Stimulated activated CD8-positive, alpha-beta memory T cell treated with anti-CD3 and anti-CD28 coated beads, Interleukin-7, amount 100 ng/mL, for 4 hours (primary cell): ENCODE measurements at places on chromosomes 13 and 19.

DNA sequence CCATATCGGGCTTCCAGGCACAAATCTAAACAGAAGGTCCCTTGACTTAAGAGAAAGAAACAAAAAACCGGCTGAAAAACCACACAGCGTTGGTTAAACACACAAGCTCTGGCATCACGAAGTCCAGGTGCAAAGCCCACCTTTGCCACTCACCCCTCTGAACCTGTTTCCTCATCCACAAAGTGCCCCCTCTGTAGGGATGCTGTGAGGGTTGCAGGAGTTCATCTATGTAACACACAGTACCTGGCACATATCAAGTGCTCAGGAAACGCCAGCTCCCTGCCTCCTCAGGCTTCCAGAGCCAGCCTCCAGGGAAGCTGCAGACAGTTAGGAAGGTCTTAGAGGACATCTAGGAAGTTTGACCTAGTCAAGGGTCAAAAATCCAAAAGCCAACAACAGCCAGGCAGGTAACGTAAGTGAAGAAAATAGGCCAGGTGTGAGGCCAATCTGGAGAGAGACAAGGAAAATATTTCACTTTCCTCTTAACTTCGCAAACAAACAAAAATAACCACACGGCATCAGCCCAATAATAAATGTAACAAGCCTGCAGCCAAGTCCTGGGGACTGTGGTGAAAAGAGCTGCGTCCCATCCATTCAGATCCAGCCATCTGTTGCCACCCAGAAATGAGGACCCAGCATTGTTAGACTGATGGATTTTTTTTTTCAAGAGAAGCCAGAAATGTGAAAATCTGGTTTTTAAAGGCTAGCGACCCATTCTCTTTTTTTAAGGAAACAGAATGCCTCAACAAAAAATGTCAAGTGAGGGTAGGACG is 10.0 kb downstream of the KDELR1 start:
- no peak for DNase-seq

DNA sequence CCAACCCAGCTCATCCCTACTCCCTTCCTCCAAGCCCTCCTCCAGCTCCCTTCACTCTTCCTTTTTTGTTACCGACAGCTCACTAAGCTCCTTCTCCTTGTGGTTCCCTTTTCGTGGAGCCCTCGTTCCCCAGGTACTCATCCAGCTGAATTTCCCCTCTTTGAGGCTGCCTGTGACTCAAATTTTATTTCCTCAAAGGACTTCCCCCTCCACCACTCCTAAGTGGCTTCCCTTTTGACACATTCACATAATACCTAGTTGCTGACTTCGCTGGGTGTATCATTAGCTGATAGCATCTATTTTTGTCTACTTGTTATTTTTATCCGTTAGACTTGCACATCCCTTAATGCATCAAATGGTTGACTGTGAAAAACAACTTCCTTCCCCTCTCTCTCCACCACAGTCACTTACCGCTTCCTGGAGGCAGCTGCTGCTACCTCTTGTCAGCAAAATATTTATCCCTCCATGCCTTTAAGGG is 14.5 kb downstream of the FFAR2 start:
- peak; percentile 42 for DNase-seq

DNA sequence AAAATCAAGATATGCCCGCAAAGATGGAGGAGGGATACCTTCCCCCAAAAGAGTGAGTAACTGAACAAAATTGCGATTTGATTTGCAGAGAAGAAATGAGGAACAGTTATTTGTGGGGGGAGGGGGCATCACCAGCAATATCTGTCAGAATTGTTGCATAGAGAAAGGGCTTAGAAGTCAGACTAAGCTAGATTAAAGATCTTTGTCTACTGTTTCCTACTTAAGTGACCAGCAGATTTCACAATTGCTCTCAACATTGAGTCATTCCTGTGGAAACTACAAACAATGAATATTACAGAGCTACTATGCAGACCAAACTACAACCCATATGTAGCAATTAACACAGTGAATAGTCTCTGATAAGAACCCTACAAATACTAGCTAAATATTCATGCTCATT is 27.4 kb downstream of the FPR3 start:
- DNase-seq: no peak

DNA sequence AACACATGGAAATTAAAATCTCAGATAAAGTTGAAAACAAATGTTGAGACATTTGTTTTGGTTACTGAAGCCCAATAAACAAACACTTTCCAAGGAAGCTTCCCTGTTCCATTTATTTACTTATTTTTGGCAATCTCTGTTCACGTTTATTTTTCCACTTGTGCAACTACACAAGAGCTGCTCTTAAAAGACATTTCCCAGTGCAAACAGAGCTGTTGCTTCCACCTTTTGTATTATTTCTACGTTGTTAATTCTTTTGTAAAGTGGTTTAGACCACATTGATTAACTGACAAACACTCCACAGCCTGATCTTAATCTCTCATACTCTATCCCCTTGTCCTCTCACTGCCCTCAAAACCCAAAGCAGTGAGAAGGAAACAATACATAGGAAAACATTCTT is 757.6 kb downstream of the LIG4 start:
- DNase-seq: no peak

DNA sequence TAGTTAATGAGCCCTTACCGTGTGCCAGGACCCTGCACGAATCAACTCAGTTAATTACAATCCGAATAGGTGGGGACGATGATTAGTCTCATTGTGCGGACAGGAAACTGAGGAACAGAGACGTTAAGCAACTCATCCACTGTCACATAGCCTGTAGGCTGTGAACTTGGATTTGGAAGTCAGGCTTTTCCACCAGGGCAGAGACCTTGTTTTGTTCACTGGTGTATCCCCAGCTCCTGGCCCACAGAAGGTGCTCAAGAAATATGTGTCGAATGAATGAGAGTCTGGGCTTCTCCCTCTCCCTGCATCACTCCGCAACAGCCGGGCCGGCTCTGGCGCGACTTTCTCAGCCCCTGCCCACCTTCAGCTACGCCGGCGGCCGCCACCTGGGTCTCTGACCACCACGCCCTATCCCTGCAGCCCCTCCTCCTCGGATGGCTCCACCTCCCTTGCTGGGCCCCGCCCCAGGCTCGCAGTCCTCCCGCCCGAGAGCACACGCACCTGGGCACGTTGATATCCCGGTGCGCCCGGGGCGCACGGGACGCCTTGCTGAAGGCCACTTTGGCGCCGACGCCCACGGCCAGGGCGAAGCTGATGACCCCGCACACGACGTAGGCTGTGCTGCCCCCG is 1.3 kb downstream of the SHISA7 start:
- no peak for DNase-seq

GRCh38 chr13:40059540-40060232 is 404.2 kb downstream of the COG6 start:
- no peak for DNase-seq
